ENCODE measurements at places on chromosomes 6 and 20. TPM values are rescaled to one million over a fixed set of nuclear protein-coding genes. Genes with fewer than 3 reads are reported as not detected.

DNA sequence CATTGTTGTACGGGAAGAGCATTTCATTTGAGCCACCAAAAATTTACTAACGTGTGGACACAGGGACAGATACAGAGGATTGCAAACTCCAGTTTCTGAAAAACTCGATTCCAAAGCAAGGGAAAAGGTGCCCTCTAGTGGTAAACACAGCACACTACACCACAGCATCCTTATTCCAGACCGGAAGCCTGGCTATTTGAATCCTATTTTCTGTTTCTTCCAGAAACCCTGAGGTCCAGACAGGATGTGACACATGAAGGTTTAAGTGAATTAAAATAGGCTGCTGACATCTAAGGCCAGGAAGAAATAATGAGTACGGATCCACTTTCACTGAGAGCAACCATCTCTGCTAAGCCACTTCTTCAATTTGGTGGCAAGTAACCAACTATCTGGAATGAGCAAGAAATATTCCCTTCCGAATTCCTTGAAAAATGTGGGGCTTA, 31.8 kb upstream of the GMPR start:
- H3K4me1 ChIP-seq = peaks cover 27% of the 10 kb centered on the region
- H3K4me3 ChIP-seq = no peak overlapping the region
- peak overlapping the region; percentile 100 for H3K27ac ChIP-seq
- H3K27me3 ChIP-seq = no peaks in the 10 kb centered on the region
- no peaks in the 10 kb centered on the region for H3K36me3 ChIP-seq

- no peak overlapping the region for H3K4me3 ChIP-seq
- DNase-seq = no peak
- peaks cover 4% of the 10 kb centered on the region for H3K4me1 ChIP-seq
- no peak overlapping the region for H3K27ac ChIP-seq
- H3K36me3 ChIP-seq = no peaks in the 10 kb centered on the region
Measured at GRCh38 chr6:8551386-8551785, 116.0 kb upstream of the SLC35B3 start.

DNA sequence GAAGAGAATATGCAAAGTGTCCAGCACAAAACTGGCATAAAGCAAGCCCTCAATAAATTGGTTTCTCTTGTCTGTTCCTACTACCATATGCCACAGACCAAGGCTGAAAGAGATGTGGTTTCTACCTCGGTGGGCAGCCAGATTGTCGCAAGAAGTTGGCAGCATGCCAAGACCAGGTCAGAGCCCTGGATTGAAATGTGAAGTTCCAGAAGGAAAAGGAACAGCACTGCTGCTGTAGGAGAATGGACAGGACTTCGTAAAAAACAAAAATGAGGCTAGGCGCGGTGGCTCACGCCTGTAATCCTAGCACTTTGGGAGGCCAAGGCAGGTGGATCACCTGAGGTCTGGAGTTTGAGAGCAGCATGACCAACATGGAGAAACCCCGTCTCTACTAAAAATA, 22.1 kb downstream of the MRPL14 start:
- no peaks in the 10 kb centered on the region for H3K27me3 ChIP-seq
- peaks cover 14% of the 10 kb centered on the region for H3K36me3 ChIP-seq
- DNase-seq = peak; percentile 22
- no peaks in the 10 kb centered on the region for H3K4me1 ChIP-seq

GRCh38 chr6:31686483-31686882, 5.6 kb upstream of the LY6G5C start:
- peaks cover 5% of the 10 kb centered on the region for H3K36me3 ChIP-seq
- DNase-seq = no peak
- peaks cover 17% of the 10 kb centered on the region for H3K4me1 ChIP-seq
- H3K27me3 ChIP-seq = no peaks in the 10 kb centered on the region
- H3K27ac ChIP-seq = no peak overlapping the region
- no peak overlapping the region for H3K4me3 ChIP-seq

- H3K27me3 ChIP-seq = no peaks in the 10 kb centered on the region
- H3K36me3 ChIP-seq = no peaks in the 10 kb centered on the region
- no peak for DNase-seq
- H3K4me1 ChIP-seq = no peaks in the 10 kb centered on the region
- no peak overlapping the region for H3K27ac ChIP-seq
Measured at GRCh38 chr6:136983687-136984086, 61.1 kb downstream of the IL20RA start.

DNA sequence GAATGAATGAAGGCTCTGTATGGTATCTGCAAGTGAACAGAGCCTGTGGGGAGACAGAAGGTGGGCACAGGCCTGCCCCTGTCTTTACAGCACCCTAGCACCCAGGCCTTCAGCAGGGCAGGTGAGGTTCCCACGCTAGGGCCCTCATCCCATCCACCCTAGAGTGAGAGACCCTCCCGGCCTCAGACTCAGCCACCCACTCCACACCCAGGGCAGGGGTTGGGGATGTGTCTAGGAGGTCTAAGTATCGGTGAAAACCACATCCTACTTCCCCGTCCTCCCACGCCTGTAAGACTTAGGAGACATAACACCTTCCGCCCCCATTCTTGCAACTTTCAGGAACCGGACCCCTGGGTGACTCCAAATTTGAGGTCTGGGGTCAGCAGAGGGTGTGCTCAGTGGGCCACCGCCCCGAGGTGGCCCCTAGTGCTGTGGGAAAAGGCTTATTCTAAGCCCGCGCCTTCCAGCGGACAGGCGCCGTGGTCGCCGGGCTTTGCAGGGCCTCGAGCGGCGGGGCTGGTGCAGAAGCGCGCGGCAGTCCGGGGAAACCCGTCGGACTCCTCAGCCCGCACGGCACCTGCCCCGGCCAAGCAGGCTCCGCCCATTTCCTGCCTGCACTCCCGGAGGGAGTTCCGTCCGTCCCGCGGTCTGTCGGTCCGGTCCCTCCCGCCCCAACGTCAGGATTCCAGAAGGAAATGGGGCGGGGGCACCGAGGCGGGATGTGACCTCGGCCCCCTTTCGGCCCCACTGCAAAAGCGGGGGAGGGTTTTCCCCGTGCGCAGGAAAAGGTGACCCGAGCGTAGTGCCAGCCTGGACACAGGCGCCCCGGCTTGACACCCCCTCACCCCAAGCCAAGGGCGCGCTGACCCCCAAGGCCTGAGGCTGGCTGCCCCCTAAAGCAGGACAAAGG, 868 bp downstream of the SAMD10 start:
- H3K4me3 ChIP-seq = no peak overlapping the region
- no peak overlapping the region for H3K27ac ChIP-seq
- H3K4me1 ChIP-seq = peaks cover 20% of the 10 kb centered on the region
- peaks cover 8% of the 10 kb centered on the region for H3K36me3 ChIP-seq
- peak; percentile 18 for DNase-seq

The OR2H1 gene
- not detected for total RNA-seq

The PSORS1C2 gene
- not detected for total RNA-seq

- no peaks in the 10 kb centered on the region for H3K36me3 ChIP-seq
- no peaks in the 10 kb centered on the region for H3K4me1 ChIP-seq
- no peaks in the 10 kb centered on the region for H3K27me3 ChIP-seq
- no peak overlapping the region for H3K27ac ChIP-seq
Measured at GRCh38 chr6:97697456-97697855, 414.4 kb upstream of the MMS22L start.

- H3K4me3 ChIP-seq = no peak overlapping the region
- peak; percentile 50 for DNase-seq
- H3K4me1 ChIP-seq = no peaks in the 10 kb centered on the region
Measured at GRCh38 chr6:121216928-121217327, 117.4 kb downstream of the TBC1D32 start.

- no peak overlapping the region for H3K27ac ChIP-seq
- no peaks in the 10 kb centered on the region for H3K36me3 ChIP-seq
- H3K4me3 ChIP-seq = no peak overlapping the region
- H3K27me3 ChIP-seq = no peaks in the 10 kb centered on the region
- peaks cover 4% of the 10 kb centered on the region for H3K4me1 ChIP-seq
- DNase-seq = peak; percentile 53
Measured at GRCh38 chr20:50837532-50838321, 42.9 kb downstream of the BCAS4 start.

- no peak overlapping the region for H3K4me3 ChIP-seq
- no peaks in the 10 kb centered on the region for H3K36me3 ChIP-seq
- no peaks in the 10 kb centered on the region for H3K27me3 ChIP-seq
- no peak overlapping the region for H3K27ac ChIP-seq
- DNase-seq = peak; percentile 32
Measured at GRCh38 chr6:71139249-71139648, 149.4 kb upstream of the OGFRL1 start.

DNA sequence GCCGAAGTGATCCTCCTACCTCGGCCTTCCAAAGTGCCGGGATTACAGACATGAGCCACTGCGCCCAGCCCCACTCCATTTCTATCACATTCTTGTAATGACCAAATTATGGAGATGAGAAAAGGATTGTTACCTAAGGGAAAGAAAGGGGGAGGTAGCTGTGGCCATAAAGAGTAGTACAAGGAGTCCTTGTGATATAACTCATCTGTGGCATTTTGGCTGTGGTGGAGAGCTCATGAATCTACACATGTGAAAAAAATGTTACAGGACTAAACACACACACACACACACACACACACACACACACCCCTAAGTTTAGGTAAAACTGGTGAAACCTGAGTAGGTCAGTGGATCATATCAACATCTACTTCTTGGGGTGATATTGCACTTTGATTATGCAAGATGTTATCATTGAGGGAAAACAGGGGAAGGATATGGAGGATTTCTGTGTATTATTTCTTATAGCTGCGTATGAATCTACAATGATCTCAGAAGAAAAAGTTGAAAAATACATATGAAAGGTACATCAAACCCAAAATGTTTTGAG, 251.5 kb downstream of the TSHZ2 start:
- no peak for DNase-seq
- H3K27me3 ChIP-seq = peaks cover 23% of the 10 kb centered on the region
- H3K27ac ChIP-seq = no peak overlapping the region
- 0 out of 2 replicates have a peak, but pooled peaks cover 3% of the 10 kb centered on the region for H3K4me1 ChIP-seq

The STX11 gene
- 16.1 TPM for total RNA-seq

DNA sequence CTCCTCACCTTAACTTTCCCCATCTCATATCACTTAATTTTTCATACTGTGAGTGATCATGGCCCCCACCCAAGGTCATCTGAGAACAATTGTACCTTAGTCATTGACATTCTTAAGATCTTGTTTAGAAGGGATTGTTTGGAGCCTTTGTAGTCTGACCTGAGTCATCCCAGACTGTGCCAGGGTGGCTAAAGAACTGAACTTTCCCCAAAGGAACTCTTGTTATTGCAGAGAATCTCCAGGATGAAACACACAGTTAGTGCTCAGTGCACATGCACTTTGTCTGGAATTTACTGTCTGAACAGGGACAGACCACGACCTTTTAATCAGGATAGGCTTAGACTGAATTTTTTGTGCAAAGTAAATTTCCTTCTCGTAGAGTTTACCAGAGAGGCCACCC, 112.6 kb upstream of the CCN2 start:
- peaks cover 10% of the 10 kb centered on the region for H3K4me1 ChIP-seq
- DNase-seq = peak; percentile 10
- H3K27me3 ChIP-seq = no peaks in the 10 kb centered on the region

The PTPRT gene
- total RNA-seq = 0.94 TPM

- H3K27me3 ChIP-seq = no peaks in the 10 kb centered on the region
- no peaks in the 10 kb centered on the region for H3K4me1 ChIP-seq
- H3K36me3 ChIP-seq = no peaks in the 10 kb centered on the region
- no peak for DNase-seq
Measured at GRCh38 chr6:151784441-151785214, 22.9 kb upstream of the ESR1 start.

DNA sequence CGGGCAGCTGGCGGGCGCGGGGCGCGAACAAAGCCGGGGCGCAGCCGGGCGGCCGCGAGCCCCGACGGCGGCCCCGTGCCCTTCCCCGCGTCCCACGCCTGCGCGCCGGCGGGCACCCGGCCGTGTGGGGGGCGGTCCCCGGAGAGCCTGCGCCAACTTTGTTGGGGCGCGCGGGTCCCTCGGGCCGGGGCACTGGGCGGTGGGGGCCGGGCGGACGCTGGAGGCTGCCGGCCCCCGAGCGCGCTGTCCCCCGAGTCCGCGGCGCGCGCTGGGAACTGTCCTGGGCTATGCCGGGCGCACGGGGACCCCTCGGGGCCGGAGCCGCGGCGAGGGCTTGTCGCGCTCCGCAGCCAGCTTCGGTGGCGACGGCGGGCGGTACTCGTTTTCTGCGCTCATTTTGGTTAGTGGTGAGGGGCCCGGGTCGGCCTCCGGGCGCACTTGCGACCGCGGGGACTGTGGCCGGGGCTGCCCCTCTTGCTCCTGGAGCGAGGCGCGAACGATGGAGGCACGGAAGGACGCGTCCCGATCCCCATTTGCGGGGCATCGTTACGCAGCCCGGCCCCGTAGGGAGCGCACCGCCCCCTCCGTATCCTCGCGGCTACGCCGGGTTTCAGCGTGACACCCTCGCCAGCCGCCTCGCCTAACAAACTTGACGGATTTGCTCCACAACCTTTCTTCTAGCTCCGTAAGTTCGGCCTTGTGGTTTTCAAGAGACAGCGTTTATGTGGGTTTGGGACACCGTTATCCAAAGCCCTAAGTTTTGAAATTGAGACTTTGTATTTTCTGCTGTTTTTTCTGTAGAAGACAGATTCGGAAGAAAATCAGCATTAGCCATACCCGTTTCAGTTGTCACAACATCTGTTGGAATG, 622 bp downstream of the SS18L1 start:
- H3K4me1 ChIP-seq = peaks cover 13% of the 10 kb centered on the region
- H3K4me3 ChIP-seq = peak overlapping the region; percentile 99
- peak overlapping the region; percentile 20 for H3K27ac ChIP-seq
- peak; percentile 85 for DNase-seq
- no peaks in the 10 kb centered on the region for H3K27me3 ChIP-seq

The PROKR2 gene
- not detected for total RNA-seq

The SPAG4 gene
- total RNA-seq = 3.5 TPM

The TCF21 gene
- total RNA-seq = not detected

The TFAP2D gene
- total RNA-seq = not detected

The BNIP5 gene
- 0.04 TPM for total RNA-seq

GRCh38 chr6:57102976-57103375, 13.0 kb downstream of the ZNF451 start:
- H3K4me1 ChIP-seq = no peaks in the 10 kb centered on the region
- no peak overlapping the region for H3K4me3 ChIP-seq
- H3K36me3 ChIP-seq = peaks cover 66% of the 10 kb centered on the region
- no peaks in the 10 kb centered on the region for H3K27me3 ChIP-seq
- DNase-seq = no peak

DNA sequence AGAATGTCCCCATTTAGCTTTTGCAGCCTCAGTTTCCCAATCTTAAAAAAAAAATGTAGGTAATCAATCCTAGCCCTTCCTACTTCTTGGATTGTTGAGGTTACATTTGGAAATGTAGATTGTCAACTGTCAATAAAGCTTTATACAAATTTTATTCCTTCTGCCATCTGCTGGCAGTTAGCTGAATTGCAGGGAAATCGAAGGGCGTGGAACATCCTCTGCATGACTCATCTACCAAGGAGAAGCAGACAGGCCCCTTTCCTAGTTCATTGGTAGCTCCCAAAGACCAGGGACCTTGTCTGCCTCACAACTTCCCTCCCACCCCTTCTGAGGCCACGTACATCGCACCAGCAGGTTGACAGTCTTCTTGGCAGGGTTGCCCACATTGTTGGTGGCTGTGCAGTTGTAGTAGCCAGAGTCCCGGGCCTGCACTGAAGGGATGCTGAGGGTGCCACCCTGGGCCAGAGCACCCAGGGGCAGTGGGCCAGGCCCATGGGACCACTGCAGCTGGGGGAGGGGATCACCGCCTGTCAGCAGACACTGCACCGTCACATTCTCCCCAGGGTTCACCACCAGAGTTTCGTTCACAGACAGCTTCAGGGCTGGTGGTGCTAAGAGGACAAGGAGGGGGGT, 43.6 kb downstream of the MDGA1 start:
- H3K27me3 ChIP-seq = no peaks in the 10 kb centered on the region
- H3K36me3 ChIP-seq = no peaks in the 10 kb centered on the region
- H3K27ac ChIP-seq = no peak overlapping the region
- no peaks in the 10 kb centered on the region for H3K4me1 ChIP-seq

The GRM4 gene
- 0.06 TPM for total RNA-seq

Data from SJCRH30 (cell line).